ENCODE measurements at places on chromosomes 4 and X. TPM values are rescaled to one million over a fixed set of nuclear protein-coding genes. Genes with fewer than 3 reads are reported as not detected.
A peak's percentile ranks its signal among the peaks of the same experiment; 100 is the strongest.

GRCh38 chrX:13888284-13888683, 71.4 kb upstream of the GPM6B start:
- no peak for DNase-seq

- peak; percentile 65 for DNase-seq
Observed at GRCh38 chrX:11105080-11105479, 6.1 kb upstream of the HCCS start.

DNA sequence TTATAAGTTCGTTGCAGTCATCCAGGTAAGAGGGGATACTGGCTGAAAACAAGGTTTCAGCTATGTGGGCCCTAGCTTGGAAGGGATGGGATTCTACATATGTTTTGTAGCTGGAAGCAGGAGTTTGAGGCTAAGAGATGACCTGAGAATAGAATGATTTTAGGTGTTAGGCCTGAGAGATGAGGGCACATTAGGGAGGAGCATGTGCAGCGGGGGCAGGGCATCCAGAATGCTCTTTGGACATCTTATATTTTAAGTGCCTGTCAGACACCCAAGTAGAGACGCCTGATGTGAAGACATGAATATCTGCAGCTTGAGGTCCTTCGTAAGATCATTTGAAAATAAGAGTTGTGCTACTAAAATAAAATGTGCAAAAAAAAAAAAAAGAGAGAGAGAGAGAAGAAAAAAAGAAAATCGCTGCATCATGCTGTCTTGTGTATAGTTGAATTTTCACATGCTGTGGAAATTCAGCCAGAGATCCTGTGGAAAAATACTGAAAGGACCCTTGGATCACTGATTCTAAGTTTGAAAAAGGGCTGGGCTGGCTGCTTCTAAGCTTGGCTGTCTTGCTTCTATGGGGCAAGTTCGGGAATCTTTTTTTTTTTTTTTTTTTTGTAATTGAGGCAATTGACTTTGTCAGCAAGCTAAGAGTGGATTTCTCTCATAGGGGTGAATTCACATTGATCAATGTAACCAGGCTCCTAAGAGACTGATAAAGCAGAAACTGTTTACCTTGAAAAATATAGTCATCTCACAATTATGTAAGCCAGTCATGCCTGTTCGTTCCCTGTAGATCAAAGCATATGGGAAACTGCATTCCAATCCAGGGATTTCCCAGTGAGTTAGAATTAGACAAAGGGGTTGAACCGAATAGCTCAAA, 341.0 kb upstream of the GATB start:
- peak; percentile 78 for DNase-seq

GRCh38 chr4:116870686-116871085, 214.7 kb downstream of the TRAM1L1 start:
- no peak for DNase-seq

DNA sequence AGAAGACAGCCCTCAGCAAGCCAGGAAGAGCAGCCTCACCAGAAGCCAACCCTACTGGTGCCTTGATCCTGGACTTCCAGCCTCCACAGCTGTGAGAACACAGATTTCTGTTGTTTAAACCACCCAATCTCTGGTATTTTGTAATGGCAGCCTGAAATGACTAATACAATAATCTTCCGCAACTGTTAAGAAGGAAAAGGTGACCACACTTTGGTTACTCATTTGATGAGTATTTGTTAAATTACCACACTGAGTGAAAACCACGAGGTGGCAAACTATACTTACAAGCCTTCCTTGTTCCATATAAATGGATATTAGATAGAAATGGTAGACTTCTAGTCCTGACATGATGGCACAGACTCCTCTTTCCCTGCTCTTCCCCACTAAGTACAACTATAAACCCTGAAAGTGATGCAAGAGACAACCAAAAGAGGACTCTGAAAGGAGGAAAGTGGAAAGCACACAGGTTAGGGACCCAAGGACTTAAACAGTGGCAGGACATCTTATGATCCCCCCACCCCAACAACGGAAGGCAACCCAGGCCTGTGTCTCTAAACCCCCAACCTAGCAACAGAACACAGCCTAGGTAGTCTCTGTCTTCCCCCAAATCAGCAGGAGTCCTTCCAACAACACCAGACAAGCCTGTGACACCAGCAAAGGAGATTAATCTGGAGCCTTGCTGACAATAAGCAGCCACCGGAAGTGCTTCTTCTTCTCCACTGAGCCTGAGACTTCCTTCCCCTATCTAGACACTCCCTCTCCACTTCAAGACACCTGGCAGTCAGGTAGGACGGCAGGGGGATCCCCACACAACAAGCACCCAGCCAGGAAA, 12.3 kb downstream of the ZNF182 start:
- peak; percentile 7 for DNase-seq

TMPRSS11D gene
- total RNA-seq, result 0.09 TPM
